ENCODE measurements at places on chromosomes 3 and 15.
A peak's percentile ranks its signal among the peaks of the same experiment; 100 is the strongest.

- DNase-seq: no peak
Observed at GRCh38 chr3:143337387-143337786, 217.8 kb downstream of the CHST2 start.

DNA sequence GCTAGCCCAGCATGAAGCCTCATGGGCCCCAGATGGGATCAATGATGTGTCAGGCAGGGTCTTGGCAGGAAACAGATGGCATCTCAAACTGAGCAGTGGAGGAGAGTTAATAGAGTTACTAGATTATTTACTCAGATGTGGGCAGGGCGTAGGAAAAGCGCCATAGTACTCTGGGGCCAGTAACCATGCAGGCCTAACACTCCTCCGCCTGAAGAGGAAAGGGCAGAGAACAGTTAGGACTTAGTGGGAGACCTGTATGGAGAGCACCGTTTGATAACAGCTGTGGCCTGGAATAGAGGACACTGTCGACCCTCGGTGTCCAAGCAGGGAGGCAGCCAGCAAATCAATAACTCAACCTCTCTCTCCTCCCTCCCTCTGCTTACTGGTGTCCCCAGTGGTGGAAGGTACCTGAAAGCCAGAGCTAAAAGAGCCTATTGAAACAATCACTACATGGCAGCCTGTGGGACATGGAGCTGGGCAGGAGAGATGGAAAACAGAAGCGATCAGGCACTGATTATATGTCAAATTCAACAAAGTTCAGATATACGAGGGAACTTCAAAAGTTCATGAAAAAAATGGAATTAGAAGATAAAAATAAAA is 111.4 kb upstream of the CCNL1 start:
- DNase-seq: no peak

DNA sequence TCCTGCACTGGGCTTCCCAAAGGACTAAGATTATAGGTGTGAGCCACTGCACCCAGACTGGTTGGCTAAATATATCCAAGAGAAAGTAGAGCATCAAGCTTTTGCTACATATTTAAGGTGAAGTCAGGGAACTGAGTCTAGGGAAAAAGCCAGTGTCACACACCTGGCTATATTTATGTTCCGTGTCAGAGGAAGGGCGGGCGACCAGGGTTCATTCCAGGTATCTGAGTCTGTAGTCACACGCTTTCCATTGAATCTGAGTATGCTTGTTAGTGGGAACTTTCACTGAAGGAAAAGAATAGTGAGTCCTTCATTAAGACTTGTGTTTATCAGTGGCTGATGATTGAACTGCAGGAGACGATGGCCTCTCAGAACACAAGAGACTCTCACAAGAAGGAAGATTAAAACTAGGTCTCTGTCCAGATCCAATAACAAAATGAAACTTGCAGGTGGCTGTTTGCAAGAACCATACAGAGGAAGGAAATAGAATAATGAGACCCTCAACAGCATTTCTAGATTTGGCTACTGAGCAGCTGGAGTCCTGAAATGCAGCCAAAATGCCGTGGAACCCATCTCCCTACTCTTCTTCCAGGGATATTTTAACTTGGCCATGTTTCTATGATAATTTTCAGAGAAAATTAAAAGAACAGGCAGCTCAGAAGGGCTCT is 276.3 kb downstream of the THSD4 start:
- DNase-seq: no peak

DNA sequence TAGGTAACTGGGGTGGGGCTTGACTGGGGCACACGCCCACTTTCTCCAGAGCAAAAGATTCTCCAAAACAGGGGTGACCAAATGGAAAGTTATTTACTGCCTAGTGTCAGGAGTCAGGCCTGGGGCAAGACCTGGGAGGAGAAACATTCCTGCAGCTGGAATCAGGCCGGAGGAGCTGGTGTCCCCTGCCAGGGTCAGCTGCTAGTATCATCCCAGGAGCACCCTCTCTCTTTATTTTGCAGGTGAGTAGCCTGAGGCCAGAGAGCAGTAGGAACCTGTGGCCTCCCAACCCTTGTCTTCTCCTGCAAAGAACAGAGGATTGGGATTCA is 32.9 kb downstream of the DNAJB8 start:
- no peak for DNase-seq

DNA sequence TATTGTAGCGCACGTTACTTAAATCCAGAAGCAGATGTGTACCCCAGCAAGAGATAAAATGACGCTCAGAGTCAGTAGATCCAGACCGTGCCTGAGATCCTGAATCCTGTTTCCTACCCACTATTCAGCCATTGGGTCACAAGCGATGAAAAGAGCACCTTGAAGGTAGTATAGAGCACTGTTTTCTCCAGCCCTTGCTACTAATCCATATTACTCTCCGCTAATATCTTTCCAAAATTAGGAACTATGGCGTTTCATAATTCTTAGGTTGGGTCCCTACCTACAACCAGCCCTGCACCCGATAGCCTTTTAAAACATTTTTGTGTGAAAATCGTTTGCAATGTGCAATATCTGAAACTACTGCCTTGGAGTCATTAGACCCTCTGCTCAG is 596 bp downstream of the BTD start:
- no peak for DNase-seq

- DNase-seq: no peak
Observed at GRCh38 chr3:58022490-58022889, 14.3 kb downstream of the FLNB start.

- no peak for DNase-seq
Observed at GRCh38 chr3:106578911-106579310, 710.1 kb upstream of the CBLB start.

- no peak for DNase-seq
Observed at GRCh38 chr3:50347187-50347813, 1.8 kb upstream of the ZMYND10 start.

GRCh38 chr3:129694228-129694627 is 87.8 kb upstream of the PLXND1 start:
- no peak for DNase-seq

GRCh38 chr3:120652896-120653545 is 29.0 kb downstream of the HGD start:
- DNase-seq: no peak

GRCh38 chr15:59917504-59918157 is 86.5 kb upstream of the FOXB1 start:
- DNase-seq: peak; percentile 4

DNA sequence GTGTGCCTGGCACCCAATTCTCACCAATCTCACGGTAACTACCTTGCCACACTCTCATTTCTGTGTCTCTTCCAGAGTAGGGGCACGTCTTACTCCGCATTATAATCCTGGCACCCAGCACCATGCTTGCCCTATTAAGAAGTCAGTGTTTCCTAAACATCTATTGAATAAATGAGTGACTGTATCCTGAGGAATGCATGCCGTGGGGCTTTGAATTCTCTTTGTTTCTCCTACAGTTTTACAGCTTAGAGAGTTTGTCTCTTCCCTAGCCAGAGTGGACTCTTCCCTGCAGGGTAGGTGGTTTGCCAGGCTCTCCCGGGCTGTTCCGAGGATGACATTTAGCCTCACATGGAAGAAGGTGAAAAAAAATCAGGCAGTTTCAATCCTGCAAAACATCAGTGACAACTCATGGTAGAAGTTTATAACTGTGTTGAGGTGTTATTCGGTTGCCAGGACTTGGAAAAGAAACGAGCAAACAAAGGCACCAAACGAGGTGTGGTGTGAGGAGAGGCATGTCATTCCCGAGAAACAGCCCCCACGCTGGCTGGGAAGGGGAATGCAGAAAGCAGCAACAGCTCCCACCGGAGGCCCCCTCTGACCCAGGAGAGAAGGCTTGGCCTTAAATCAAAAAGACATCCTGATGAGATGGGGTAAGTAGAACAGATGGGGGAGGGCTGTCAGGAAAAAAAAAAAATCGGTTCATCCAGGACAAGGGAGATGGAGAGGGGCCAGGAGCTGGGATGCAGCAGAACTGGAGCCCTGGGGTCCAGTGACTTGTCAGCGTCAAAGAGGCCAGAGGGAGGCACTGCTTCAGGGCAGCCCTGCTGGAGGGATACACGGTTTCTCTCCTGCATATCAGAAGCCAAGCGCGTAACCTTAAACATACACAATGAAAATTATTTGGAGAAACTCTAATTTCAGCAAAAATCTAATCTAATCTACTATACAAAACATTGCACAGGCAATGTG is 168.4 kb upstream of the ARRDC4 start:
- DNase-seq: no peak

- DNase-seq: no peak
Observed at GRCh38 chr3:13164893-13165492, 91.8 kb upstream of the IQSEC1 start.

- no peak for DNase-seq
Observed at GRCh38 chr3:45972534-45973402, 22.9 kb downstream of the FYCO1 start.

DNA sequence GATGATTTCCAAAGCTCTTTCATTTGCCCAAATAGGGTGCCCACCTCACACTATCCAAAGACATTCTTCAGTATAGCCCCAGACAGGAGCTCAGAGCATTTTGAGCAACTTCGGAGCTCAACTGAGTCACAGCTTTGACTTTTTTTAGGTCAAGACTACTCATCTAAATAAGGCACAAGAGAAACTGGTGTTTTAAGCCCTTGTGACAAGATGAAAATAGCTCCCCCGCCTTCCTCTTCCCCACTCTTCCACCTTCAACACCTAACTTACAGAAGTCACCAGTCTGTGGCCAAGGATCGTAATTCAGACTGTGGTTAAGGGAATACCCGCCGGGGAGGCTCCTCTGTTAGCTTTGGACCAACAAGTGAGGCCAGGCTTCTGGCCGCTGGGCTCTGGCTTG is 60.4 kb upstream of the CA12 start:
- DNase-seq: no peak

DNA sequence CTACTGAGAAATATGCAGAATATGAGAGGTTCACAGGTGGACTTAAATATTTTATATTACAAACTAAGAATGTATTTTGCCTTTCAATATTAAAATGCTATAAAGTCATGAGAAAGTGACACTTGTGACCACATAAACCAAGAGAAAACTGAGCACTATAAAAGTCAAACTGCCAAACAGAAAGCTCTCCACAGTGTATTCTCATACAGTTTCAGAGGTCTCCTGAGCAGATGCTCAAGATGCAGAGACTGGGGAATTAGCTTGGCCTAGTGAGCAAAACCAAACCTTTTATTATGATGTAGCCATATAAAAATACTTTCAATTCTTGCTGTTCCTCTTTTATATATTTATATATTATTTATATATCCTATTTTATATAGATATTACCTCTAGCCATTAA is 227.8 kb downstream of the TBC1D5 start:
- no peak for DNase-seq

DNA sequence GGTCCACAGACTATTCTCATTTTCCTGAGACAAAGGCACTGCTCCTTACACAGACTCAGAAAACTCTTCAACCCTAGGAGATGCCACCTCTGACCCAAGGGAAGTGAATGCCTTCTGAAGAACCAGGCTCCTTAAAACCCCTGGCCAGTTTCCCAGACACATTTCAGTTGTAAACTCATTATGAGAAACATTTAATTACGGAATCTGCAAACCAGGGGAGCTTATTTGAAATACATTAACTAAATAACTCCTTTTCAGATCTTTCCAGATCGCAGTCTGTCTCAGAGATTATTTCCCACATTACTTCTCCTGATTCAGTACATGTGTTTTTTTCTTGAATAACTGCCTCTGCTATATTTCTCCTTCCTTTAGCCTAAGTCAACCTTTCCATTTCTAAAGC is 17.6 kb downstream of the MYO5A start:
- DNase-seq: no peak

GRCh38 chr3:46537316-46537715 is 28.8 kb downstream of the LRRC2 start:
- DNase-seq: no peak

DNA sequence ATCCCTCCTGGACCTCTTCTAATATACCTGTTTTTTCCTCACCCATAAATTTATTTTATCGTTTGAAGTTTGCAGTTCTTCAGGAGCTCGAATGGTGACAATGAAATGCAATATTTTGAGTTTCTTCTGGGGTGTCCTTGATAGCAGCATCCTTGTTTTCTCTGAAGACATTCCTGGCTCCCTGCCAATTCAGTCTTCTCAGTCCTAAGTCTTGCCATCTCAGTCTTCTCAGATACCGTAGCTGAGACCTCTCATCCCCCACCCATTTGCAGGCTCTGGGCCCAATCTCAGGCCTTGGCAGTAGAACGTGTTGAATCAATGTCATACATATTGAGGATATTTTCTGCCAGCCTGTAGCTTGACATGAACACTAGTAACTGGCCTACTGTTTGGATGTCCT is 140.9 kb downstream of the NECTIN3 start:
- no peak for DNase-seq

GRCh38 chr3:102206511-102207031 is 228.2 kb upstream of the ZPLD1 start:
- DNase-seq: no peak

DNA sequence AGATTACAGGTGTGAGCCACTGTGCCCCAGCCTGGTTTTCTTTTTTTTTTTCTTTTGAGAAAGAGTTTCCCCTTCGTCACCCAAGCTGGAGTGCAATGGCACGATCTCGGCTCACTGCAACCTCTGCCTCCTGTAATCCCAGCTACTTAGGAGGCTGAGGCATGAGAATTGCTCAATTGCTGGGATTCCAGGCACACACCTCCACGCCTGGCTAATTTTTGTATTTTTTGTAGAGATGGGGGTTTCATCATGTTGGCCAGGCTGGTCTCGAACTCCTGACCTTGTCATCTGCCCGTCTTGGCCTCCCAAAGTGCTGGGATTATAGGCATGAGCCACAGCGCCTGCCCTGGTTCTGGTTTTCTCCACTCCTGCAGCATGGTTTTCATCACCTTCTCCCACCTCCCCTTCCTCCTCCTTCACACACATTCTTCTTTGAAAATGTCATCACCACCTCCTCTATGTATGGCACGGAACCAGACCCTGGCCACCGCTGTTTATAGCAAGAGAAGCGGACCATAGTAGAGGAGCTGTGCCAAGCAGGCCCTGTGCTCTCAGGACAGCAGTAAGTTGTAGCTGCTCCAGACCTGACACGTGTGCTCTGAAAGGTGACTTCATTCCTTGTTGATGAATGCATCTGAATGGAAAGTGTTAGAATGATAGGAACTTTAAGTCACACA is 14.6 kb upstream of the AHSG start:
- DNase-seq: no peak

GRCh38 chr15:72866182-72866581 is 82.6 kb upstream of the ADPGK start:
- no peak for DNase-seq

All from right renal cortex interstitium (tissue), 3 donors.